Brain microvascular endothelial cell (primary cell): ENCODE measurements at places on chromosomes 3 and 15.

DNA sequence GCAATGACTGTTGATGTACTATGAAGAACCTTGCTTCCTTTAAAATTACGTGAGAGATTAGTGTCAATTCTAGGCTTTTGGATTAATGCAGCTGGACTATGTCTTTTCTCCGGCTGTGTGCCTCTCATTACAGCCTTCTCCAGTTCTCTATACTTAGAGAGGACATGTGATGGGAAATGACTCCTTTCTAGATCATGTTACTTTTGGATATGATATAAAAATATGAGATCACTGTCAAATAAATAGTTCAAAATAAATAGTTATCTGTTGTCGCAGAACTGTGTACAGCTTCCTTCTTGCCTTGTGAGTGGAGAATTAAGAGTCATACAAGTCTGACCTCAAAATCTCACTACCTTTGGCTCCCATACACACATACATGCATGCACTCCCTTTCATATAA lies 592.4 kb downstream of the DIPK2A start:
- DNase-seq, result no peak

DNA sequence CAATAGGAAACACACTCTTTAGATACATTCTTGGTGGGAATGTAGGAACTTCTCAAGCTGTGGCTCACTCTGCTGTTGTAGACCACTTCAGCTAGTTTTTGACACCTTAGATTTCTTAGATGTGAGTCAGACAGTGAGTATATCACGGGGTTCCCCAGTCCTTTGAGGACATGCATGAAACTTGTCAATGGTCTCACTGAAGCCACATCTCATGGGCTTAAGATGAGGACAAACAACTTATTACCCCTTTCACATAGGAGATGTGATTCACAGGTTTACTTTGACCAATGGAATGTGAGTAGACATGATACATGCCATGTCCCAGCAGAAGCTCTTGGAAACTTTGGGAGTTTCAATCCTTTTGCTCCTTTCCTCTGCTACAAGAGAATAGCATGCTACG lies 325.5 kb downstream of the CHST2 start:
- DNase-seq, result peak; percentile 23

GRCh38 chr3:45551214-45552010 lies 43.1 kb upstream of the LIMD1 start:
- peak; percentile 98 for DNase-seq

DNA sequence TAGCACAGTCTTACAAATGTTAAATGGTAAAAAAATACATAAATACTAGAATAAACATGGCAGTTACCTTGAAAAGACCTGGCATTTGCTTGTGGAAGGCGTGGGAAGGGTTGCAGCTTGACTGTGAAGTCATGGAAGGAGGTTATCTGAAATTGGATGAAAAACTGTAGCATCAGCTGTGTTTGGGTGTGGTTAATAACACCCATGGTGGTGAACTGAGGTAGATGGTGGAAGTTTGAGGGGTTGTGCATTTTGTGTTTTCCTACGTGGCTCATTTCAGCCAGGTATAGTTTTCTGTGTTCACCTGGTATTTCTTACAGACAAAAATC lies 46.5 kb downstream of the PSMD6 start:
- DNase-seq, result no peak

DNA sequence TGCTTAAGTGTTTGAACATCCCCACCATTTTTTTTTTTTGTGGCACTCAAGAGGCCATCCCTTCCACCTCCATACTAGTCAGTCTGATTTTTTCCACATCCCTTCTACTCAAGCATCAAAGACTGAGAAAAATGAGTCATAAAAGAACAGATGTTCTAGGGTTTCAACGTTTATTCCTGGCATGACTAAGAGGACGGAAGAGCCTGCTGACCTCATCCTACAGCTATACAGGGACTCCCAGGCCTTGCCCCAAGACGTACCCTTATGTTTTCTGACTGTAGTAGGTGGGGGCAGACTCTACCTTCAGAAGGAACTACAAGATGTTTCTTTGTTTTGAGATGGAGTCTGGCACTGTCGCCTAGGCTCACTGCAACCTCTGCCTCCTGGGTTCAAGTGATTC lies 3.3 kb upstream of the ITPKA start:
- peak; percentile 80 for DNase-seq

- no peak for DNase-seq
Measured at GRCh38 chr3:20230954-20231353, 44.9 kb upstream of the SGO1 start.

GRCh38 chr3:189629803-189630455 lies 1.3 kb upstream of the TP63 start:
- no peak for DNase-seq

DNA sequence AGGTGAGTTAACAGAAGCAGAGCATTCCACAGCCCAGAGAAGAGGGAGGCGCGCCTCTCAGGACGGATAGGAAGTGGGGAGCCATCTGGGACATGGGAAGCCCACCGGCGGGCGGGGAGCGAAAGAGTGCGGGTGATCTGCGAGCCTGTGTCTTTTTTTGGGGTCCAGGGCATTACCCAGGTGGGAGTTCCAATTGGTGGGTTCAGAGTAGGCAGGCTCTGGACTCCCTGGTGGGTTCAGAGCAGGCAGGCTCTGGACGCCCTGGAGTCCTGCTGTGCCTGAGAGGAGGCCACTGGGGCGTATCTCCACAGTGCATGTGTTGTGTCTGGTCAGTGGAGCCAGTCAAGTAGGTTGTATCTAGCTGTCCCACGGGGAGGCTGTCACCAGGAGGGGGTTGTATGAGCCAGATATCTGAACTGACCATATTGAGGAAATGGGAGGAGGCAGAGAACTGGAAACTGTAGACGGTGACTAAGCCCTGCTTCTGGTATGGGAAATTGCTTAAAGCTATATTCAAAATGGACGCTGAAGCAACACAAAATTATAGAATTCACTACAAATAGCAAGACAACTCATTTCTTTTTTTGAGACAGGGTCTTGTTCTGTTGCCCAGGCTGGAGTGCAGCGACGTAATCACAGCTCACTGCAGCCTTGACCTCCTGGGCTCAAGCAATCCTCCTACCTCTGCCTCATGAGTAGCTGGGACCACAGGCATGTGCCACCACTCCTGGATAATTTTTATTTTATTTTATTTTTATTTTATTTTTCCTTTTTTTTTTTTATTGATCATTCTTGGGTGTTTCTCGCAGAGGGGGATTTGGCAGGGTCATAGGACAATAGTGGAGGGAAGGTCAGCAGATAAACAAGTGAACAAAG lies 34.5 kb upstream of the CHST2 start:
- peak; percentile 88 for DNase-seq

DNA sequence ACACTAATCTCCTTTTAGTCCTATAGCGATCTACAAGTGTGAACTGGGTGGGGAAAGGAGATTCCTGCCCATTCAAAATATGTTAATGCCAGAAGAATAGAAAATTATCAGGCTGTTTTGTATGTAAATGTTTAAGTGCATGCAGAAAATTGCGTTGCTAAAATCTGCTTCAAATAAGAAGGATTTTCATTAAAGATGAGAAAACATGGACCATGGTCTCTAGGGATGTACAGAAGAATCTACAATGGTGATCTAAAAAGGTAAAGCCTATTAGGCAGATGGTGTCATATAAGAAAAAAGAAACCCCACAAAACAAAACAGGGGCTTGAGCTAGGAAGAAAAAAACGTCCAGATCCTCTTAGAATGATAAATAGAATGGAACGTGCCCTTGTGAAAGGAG lies 287.5 kb upstream of the ROBO1 start:
- no peak for DNase-seq

- no peak for DNase-seq
Measured at GRCh38 chr3:22893644-22894325, 309.3 kb upstream of the UBE2E2 start.

DNA sequence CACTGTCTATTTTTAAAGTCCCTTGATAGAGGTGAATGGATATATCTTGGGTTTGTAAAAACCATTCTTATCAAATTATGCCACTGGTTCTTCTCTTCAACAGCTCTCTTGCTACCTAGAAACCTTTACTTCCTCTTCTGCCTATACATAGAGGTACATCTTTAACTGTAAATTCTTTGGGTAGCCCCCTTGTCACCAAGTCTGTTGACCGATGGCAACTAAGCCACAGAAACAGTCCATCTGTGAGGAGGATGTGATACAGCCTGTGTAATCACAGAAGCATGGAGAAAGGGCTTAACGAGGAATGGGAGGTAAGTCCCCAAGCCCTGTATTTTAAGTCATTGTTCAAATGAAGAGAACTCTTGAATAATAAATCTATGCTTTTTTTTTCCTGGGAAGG lies 246.5 kb upstream of the MDFIC2 start:
- DNase-seq, result no peak

DNA sequence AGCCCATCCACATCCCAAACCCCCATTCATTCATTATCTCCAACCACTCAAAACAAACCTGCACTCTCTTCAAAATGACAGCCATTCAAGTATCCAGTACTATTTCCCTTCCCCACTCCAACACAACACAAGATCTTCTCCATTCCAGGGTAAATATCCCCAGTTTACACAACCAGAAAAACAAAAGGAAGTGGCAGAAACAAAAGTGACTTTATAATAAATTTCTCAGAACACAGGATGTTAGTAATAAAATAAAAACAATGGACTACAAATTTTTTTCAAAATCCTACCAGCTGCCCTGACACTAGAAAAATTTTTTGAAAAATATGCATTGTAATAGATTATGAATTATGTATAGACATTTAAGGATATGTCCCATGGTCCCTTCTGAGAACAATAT lies 14.2 kb downstream of the CPA3 start:
- DNase-seq, result no peak

- DNase-seq, result no peak
Measured at GRCh38 chr3:70752051-70752450, 439.6 kb upstream of the MDFIC2 start.

DNA sequence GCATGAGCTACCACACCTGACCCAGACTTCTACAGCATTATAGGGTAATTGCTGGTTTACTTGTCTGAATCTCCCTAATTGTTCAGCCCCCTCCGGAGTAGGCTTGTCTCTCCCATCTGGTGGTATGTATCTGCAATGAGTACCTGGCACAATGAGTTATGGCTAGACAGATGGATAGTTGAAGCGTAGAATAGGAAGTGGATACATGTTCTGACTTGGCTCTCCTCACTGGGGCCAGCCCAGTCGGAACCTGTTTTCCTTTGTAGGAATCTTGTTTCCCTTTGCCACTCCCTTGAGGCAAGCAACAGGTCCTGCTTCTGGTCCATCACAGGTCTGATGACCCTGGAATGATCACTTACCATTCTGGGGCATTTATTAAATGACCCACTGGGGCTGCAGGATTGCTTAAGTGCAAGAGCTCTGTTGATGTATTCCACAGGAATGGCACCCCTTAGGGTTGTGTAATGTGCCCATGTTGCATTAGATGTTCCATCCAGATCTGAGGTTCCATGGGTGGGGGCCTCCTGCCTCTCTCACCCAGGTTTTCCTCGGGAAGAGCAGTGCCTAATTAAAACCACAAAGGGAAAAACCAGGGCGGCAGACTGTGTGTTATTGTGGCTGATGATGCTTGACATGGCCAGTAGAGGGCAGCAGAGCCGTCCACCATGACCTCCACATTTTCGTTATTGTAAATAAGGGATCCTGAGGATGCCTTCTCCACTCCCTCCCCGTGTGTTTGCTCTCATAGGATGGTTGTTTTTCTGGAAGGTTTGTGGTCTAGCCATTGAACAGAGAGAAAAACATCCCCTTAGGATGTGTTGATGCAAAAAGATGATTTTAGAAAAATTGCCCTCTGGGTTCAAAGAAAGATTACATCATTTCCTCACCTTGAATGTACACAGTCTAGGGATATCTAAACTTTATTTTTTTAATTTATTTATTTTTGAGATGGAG lies 58.0 kb downstream of the CMTM8 start:
- peak; percentile 54 for DNase-seq

DNA sequence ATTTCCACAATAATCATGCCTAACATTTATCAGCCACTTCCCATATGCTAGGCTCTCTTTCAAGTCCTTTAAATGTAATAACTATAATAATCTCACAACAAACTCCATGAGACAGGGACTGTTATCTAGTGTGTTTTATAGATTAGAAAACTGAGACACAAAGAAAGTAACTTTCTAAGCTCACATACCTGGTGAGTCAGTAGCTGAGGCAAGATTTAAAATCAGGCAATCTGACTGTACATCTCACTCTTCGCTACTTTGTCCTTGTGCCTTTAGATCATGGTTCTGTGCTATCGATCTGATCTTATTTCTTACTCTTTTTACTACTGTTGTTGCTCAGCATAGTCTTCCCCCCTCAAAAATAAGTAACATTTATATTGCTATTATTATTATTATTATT lies 295.5 kb downstream of the LPP start:
- no peak for DNase-seq

DNA sequence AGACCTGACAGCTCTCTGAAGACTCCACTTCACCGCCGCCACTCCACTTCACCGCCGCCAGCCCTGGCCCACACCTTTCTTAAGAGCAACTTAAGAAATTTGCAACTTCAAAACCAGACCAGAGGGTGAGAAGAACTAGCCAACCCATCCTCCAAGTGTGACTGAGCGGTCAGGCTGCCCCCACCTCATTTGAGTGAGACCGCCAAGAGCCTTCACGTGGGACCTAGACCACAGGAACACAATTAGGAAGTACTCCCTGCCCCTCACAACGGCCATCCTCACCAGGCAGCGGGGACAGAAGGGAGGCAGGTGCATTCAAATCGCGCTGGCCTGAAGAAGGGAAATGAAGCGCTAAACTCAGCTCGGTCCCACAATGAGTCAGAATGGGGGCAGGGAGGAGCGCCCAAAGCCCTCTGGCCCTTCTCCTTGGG lies 156.8 kb upstream of the BCL6 start:
- DNase-seq, result no peak

GRCh38 chr3:12267376-12268030 lies 21.4 kb upstream of the PPARG start:
- DNase-seq, result no peak

GRCh38 chr15:36897834-36898233 lies 202.5 kb downstream of the MEIS2 start:
- DNase-seq, result no peak

GRCh38 chr3:191269289-191270085 lies 59.7 kb upstream of the CCDC50 start:
- no peak for DNase-seq

DNA sequence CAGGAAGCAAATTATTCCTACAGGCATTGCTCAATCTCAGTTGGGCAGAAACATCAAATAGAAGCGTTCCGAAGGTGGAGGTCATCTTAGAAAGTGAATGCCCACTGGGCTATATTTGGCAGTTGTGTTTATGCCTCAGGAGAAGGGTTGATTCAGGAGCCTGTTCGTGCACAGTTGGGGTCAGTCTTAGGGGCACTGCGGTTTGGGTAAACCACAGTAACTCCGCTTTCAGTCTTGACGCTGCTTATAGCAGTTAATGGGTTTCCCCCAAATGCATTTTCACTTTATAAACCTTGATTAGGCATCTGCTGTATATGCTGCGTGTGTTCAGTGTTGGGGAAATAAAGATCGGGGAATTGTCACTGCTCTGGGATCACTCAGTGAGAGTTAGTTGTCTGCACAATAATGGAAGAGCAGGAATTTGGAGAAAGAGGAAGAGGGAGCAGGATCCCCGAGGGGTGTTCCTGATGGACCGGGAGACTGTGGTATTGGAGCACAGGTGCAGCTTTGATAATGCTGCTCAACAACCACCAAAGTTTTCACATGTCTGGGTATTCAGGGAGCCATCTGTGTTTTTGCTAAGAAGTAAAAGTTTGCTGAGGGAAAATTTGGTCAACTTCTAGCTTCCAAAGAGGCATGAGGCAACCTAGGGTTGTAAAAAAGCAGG lies 124.3 kb upstream of the EIF1B start:
- DNase-seq, result no peak
